Aorta (tissue), 5 donors: ENCODE measurements at places on chromosomes 3 and 15. TPM values are rescaled to one million over a fixed set of nuclear protein-coding genes. Genes with fewer than 3 reads are reported as not detected.

Gene CFAP100
- not detected for total RNA-seq

Gene MASP1
- 3.8 TPM for total RNA-seq

Gene PIGZ
- total RNA-seq, result 2.7 TPM

Gene CSK
- total RNA-seq, result 34.9 TPM

Gene CTDSPL
- total RNA-seq, result 45.3 TPM

DNA sequence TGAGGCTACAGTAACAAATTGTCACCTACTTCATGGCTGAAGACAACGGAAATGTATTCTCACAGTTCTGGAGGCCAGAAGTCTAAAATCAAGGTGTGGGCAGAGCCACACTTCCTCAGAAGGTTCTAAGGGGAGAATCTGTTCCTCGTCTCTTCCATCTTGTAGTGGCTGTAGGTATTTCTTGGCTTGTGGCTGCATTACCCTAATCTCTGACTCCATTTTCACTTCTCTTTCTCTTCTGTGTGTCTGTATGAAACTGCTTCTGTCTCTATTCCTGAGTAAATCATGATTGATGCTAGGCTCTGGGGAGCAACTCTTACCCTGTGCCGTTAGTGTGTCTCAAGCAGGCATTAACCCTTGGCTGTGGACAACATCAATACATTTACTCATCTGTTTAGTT lies 164.7 kb downstream of the SQOR start:
- DNase-seq, result no peak
- no peaks in the 10 kb centered on the region for H3K4me1 ChIP-seq
- H3K36me3 ChIP-seq, result no peaks in the 10 kb centered on the region
- H3K27ac ChIP-seq, result no peak overlapping the region

- H3K4me3 ChIP-seq, result no peak overlapping the region
- H3K36me3 ChIP-seq, result peaks cover 4% of the 10 kb centered on the region
- H3K4me1 ChIP-seq, result no peaks in the 10 kb centered on the region
- DNase-seq, result no peak
- H3K27ac ChIP-seq, result no peak overlapping the region
- H3K27me3 ChIP-seq, result no peaks in the 10 kb centered on the region
Measured at GRCh38 chr15:39961051-39961450, 27.1 kb downstream of the EIF2AK4 start.

- H3K27ac ChIP-seq, result no peak overlapping the region
- H3K27me3 ChIP-seq, result no peaks in the 10 kb centered on the region
- H3K4me1 ChIP-seq, result peaks cover 3% of the 10 kb centered on the region
- H3K4me3 ChIP-seq, result no peak overlapping the region
Measured at GRCh38 chr3:123602325-123602724, 17.5 kb upstream of the HACD2 start.

GRCh38 chr15:92963794-92964193 lies 63.7 kb downstream of the CHD2 start:
- H3K36me3 ChIP-seq, result no peaks in the 10 kb centered on the region
- no peak for DNase-seq
- H3K4me1 ChIP-seq, result no peaks in the 10 kb centered on the region
- no peaks in the 10 kb centered on the region for H3K27me3 ChIP-seq
- H3K4me3 ChIP-seq, result no peak overlapping the region
